Occipital lobe (tissue), 3 donors: ENCODE measurements at places on chromosomes 4 and X. TPM values are rescaled to one million over a fixed set of nuclear protein-coding genes. Genes with fewer than 3 reads are reported as not detected.

GRCh38 chr4:58809366-58809765 is 1699.2 kb upstream of the IGFBP7 start:
- DNase-seq, result no peak

GRCh38 chr4:21960793-21961192 is 12.2 kb upstream of the KCNIP4 start:
- DNase-seq, result no peak

Gene CCNA2
- 8.0 TPM for total RNA-seq

DNA sequence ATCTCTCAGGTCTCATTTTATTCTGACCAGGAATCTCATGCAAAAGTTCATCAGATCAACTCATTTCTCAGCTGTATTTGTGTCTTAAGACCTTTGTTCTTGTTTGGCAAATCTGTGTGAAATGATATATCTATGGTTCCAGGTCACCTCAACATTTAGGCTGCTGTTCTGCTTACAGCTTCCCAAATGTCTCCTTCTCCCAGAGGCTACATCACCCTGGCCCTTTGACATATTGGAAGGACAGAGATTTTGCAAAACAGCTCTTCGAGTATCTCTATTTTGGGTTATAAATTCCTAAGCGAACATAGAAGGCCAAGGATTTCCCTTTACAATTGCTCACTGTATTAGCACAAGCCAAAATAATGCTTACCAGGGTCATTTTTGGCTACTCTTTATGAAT is 57.5 kb upstream of the GIMD1 start:
- no peak for DNase-seq

Gene PDZD11
- 26.5 TPM for total RNA-seq

Gene GAB3
- total RNA-seq, result 1.4 TPM

- no peak for DNase-seq
Measured at GRCh38 chr4:71126719-71127118, 133.3 kb downstream of the DCK start.

Gene SCD5
- total RNA-seq, result 287 TPM

GRCh38 chr4:76623217-76624045 is 188.4 kb downstream of the SHROOM3 start:
- no peak for DNase-seq
